ENCODE measurements at places on chromosomes 2 and 18. TPM values are rescaled to one million over a fixed set of nuclear protein-coding genes. Genes with fewer than 3 reads are reported as not detected.

Gene SCYGR1
- total RNA-seq, result not detected

Gene TEKT4
- total RNA-seq, result not detected

Gene PROKR1
- not detected for total RNA-seq

Gene GREB1L
- total RNA-seq, result 1.1 TPM

Gene LCT
- not detected for total RNA-seq
